NCI-H187 (cell line): ENCODE measurements at places on chromosomes 4 and X.

DNA sequence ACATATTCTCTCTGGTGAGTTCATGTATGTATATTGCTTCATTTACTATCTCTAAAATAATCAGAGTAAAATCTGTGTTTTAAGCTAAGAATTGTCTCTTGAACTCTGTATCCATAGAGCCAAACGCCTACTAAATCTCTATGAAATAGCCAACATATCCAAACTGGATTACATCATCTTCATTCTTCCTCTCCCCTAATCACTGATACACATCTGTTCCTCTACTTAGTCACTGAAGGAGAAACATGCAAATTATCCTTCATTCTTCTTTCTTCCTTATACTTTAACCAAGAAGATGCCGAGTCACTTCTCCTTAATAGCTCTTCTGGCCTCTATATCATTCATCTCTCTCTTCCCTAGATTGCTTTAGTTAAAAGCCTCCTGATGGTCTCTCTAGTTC lies 630.4 kb upstream of the FTHL17 start:
- DNase-seq: no peak

DNA sequence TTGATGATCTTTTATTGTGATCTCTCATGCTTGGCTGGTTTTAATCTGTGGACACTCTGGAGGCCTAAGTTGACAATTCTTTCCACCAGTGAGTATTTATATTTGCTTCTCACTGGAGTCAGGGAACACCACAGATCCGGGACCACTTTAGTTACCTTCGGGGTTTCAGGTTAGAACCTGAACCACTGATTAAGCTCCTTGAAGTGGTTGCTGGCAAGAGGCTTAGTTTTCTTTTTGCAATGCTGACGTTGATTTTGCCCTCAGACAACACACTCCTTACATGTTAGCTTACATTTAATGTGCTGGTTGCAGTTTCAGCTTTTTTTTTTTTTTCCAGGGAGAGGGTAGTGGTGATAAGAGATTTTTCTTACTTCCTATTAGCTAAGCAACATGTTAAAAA lies 10.5 kb upstream of the ZNF330 start:
- DNase-seq: no peak

DNA sequence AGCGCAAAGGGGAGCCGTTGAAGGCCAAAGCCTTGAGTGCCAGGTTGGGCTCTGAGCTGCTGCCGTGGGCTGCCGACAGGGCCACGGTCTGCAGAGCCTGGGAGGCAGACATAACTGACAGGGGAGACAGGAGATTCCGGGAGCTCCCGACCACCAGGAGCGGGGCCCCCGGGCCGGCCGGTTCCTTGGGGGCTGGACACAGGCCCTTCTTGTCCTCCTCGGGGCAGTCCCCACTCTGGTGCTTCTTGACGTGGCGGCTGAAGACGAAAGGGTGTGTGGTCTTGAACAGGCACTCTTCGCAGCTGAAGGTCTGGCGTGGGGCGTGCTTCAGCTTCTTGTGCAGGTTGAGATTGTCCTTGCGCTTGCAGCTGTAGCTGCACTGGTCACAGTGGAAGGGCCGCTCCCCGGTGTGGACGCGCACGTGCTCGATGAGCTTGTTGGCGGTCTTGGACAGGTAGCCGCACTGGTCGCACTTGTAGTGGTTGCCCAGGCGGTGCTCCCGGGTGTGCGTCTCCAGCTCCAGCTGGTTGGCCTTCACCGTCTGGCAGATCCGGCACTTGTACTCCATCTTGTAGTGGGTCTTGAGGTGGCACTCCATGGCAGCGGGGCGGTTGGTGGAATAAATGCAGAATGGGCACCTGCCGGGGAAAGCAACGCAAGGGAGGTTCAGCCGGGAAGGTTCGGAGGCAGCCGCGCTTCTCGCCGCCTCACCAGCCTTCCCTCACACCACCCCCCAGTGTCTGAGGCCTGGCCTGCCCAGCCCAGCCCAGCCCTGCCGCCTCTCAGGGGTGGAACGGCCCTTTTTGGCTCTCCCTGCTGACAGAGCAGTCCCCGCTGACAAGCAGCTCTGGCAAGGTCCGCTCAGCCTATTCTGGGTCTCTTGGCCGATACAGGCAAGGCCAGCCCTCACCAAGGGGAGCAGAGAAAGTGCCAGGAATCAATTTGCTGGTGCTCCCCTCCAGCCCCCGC lies 81.3 kb downstream of the C4orf51 start:
- DNase-seq: no peak

DNA sequence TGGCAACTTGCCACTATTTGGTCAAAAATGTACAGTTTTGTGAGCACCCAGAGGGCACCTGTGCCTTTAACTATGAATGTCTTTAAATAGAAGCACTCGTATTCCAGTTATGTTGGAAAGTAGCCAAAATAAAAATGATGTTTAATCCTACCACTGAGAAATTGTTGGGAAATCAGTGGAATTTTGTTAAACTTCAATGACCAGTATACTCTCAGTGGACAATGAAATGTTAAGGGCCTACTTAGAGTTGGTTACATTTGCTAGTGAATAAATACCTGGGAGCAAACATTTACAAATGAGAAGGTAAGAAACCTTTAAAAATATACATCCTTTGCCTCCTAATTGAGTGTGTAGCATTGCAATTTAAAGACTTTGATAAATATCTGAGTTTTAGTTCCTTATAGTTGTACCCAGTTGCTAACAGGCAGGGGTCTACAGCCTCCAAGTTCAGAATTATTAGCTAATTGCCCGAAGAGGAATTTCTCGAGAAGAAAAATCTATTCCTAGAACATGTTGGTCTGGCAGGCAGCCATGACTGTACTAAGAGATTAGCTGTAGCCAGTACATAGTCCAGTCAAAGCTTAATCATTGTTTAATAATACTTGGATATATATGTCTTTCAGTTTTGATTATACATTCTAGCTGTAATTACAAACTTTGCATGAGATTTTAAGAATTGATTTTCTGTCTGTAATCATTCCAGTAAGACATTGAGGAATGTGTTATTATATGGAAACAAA lies 93.2 kb downstream of the IL1RAPL2 start:
- no peak for DNase-seq

- DNase-seq: no peak
These were observed 18.7 kb upstream of the ZNF185 start for GRCh38 chrX:152878976-152879755.

- no peak for DNase-seq
These were observed 239.7 kb downstream of the RAB28 start for GRCh38 chr4:13244444-13244843.

GRCh38 chrX:104195489-104196084 lies 29.3 kb downstream of the FAM199X start:
- DNase-seq: no peak

GRCh38 chr4:187183346-187183745 lies 459.7 kb upstream of the FAT1 start:
- no peak for DNase-seq

DNA sequence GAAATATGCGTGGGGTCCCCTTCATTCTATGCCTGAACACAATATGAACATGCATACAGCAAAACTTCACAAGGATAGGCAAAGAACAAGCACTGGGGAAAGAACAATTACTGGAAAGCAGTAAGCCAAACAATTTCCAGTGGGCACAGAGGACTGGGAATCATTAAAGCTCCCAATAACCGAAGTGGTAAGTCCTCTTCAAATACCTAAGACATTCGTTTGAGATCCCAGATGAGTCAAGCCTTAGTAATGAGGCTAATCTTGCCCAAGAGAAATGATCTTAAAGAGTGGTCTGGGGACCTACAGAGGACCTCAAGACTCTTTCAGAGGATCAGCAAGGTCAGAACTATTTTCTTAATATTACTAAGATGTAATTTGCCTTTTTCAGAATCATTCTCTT lies 28.6 kb downstream of the ANAPC10 start:
- DNase-seq: no peak

GRCh38 chr4:38026158-38026740 lies 66.1 kb downstream of the PTTG2 start:
- DNase-seq: no peak

DNA sequence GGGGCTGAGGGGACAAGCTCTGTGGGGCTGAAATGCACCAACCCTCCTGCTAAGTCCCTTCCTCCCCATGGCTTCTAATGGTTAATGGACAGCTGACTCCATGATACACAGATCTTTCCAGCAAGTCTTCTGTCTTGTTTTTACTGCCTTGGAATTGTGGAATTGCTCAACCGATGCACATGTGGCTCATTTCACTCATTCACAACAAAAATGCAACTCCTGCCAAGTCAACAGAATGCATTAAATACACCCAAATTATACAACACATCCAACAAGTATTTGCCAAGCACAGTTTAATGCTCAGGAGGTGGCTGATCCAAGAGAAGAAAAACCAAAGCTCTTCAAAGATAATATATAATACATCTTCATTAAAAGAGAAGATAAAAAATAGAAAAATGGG lies 61.9 kb upstream of the PAGE4 start:
- DNase-seq: no peak

- no peak for DNase-seq
These were observed 24.1 kb downstream of the MAP7D3 start for GRCh38 chrX:136227074-136227473.

- DNase-seq: no peak
These were observed 24.4 kb upstream of the RP2 start for GRCh38 chrX:46812445-46812844.

DNA sequence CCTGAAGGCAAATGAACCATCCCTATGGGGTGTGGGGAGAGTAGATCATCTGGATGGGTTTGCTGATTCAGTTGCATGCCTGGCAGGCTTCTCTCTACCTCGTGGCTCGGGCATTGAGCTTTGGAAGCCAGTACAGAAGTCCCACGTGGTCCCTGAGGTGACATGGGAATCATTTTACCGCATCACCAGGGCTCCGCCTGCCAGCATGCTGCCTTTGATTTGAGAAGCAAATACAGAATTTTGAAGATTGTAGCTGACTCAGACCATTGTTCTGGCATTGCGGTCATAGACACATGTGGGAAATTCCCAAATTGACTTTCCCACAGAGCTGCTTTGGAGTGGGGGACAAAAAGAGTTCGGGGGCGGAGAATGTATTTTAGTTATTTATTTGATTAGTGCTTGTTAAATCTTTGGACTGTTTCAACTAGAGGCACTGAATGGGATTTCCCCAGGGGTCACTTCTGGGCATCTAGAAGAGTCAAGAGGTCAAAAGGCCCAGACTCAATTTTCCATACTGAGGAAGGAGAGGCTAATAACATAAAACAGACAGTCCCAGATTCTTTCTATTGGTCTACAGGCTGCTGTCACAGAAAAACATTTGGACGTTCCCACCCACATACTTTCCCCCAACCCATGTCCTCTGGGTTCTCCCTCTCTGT lies 79.3 kb downstream of the NHSL2 start:
- no peak for DNase-seq

DNA sequence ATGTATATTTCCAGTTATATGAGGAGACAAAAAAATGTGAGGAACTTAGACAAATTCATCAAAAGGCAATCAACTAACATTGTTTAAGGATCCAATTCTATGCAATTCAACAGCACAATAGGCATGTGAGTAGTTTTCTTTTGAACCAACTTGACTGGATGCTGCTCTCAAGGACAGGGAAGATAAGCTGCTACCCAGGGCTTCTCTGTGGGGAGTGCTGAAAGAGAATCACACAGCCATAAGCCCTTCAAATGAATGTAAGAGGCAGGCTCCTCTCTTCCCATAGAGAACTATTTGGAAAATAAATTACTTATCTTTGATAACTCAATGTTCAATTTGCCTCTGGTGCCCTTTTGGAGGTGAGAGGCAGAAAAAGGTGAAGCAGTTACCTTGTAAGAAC lies 1413.6 kb downstream of the PCDH7 start:
- DNase-seq: no peak

DNA sequence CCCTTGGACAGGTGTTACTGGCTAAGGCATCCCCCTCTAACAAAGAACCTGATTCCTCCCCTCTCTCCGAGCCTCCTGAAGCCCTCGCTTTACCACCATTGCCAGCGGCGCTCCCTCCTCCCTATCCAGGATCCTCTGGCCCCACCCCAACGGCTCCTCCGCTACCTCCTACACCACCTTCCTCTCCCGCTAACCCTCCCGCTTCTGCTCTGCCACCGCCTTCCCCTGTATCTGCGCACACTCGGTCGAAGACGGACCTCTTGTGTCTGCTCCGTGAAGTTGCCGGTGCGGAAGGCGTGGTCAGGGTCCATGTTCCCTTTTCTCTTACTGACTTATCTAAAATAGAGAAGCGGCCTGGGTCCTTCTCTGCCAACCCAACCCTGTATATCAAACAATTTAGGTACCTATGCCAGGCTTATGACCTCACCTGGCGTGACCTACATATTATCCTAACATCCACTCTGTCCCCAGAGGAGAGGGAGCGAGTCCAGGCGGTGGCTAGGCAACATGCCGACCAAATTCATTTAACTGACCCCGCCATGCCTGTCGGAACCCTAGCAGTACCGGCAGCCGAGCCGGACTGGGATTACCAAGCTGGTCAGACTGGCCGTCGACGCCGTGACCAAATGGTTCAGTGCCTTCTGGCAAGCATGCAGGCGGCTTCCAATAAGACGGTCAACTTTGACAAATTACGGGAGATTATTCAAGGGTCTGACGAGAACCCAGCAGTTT lies 958.9 kb downstream of the RPA4 start:
- DNase-seq: no peak

GRCh38 chrX:109533005-109533404 lies 3.6 kb upstream of the NXT2 start:
- DNase-seq: no peak

DNA sequence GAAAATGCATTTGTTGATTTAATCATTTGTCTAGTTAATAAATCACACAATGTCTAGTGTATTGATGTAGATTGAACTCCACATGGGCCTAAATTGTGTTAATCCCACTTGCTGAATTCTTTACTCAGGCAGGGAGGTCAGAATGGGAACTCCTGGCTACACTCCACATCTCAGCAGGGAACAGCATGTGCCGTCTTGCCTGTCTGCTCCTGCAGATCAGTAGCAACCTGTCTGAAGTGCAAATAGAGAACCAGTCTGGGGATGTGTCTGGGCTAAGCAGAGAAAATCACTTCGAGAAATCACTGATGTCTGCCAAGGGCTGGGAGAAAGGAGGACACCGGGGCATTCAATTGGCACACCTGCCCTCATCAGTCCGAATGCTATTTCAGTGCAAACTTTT lies 16.5 kb upstream of the MXRA5 start:
- no peak for DNase-seq

- DNase-seq: peak; percentile 74
These were observed 617.4 kb downstream of the CENPC start for GRCh38 chr4:66927937-66928336.

DNA sequence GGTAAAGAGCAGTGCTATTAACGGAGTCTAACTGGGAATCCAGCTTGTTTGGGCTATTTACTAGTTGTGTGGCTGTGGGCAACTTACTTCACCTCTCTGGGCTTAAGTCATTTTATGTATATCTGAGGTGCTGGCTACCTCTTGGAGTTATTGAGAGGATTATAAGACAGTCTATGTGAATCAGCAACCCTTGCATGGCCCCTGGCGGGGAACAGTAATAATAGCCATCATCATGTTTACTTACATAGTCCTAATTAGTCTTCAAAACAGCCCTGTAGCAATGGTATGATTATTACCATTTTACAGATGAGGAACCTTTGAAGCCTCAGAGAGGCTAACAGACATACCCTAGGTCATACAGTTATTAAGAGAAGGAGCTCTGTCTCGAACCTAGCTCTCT lies 1.5 kb downstream of the HPRT1 start:
- no peak for DNase-seq

GRCh38 chr4:48727666-48728459 lies 52.2 kb downstream of the FRYL start:
- DNase-seq: no peak
